Non-pigmented ciliary epithelial cell (primary cell): ENCODE measurements at places on chromosomes 1 and 21.

GRCh38 chr1:78726686-78727085, 77.1 kb downstream of the IFI44 start:
- no peak for DNase-seq

- no peak for DNase-seq
Observed at GRCh38 chr1:13967707-13968106, 267.7 kb downstream of the PRDM2 start.

- no peak for DNase-seq
Observed at GRCh38 chr1:44501047-44501890, 96.2 kb downstream of the RNF220 start.

DNA sequence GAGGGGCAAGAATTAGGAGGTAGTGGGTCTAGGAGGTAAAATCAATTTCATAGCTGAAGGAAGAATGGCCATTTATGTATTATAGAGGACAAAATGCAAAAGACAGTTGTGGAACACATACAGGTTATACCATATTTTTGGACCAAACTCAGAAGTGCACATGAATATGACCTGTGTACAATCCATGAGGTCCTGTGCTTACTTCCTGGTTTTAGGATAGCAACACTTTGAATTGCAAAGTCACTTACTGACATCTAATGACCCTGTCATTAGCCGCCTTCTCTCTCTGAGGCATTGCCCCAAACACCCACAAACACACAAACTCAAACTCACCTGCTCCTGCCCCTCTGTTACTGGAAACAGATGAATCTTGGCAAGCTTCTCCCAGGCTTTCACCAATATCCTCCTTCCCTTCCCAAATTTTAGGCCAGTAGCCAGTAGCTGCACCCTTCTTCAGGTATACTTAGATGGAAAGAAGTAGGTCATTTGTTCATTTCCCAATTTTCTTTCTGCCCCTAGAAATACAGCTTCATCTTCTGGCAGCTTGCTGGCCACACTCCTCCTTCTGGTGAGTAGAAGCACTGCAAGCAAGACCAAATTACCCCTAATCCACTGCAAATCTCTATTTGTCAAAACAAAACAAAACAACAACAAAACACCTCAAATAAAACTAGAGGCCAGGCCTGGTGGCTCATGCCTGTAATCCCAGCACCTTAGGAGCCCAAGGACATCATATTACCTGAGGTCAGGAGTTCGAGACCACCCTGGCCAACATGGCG, 13.7 kb upstream of the RPL5 start:
- DNase-seq: no peak

GRCh38 chr1:84505493-84506001, 639 bp upstream of the SPATA1 start:
- DNase-seq: no peak

DNA sequence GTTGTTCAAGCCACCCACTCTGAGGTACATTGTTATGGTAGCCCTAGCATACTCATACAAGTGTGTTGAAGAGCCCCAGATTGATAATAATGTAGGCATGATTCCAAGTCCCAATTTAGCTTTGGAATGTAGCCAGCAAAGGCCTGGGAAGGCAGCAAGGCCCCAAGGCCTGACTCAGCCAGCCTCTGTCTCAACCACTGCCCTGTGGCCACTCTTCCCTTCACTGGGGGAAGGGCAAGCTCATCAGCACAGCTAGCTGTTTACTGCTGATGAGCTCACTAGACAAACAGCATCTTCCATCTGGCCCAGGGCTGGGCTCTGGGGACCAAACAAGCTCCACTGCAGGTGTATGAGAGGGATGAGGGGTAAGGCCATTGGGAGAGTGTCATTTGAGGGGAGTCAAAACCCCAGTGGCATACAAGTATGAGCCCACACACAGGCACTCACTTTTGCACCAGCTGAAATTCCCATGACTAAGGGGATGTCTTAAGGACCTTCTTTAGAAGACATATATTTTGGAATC, 2.2 kb upstream of the IRF6 start:
- DNase-seq: peak; percentile 96

DNA sequence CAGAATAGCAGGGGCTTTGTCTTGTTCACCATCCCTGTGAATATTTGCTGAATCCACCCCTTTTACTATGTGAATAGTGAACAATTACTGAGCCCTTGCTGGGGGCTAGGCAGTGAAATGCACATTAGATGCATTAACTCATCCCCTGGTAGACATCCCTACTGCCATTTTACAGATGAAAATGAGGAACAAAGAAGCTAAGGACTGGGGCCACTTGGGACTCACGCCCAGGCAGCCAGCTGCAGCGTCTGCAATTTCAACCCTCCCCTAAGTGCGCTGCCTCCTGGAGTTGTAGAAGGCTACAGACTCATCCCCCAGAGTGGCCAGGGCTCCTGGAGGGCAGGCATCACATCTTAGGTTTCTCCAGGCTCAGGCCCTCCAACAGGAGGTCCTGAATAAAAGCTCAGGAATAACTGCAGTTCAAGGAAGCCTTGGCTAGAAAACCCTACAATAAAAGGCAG, 31.6 kb downstream of the CAPZB start:
- DNase-seq: no peak

DNA sequence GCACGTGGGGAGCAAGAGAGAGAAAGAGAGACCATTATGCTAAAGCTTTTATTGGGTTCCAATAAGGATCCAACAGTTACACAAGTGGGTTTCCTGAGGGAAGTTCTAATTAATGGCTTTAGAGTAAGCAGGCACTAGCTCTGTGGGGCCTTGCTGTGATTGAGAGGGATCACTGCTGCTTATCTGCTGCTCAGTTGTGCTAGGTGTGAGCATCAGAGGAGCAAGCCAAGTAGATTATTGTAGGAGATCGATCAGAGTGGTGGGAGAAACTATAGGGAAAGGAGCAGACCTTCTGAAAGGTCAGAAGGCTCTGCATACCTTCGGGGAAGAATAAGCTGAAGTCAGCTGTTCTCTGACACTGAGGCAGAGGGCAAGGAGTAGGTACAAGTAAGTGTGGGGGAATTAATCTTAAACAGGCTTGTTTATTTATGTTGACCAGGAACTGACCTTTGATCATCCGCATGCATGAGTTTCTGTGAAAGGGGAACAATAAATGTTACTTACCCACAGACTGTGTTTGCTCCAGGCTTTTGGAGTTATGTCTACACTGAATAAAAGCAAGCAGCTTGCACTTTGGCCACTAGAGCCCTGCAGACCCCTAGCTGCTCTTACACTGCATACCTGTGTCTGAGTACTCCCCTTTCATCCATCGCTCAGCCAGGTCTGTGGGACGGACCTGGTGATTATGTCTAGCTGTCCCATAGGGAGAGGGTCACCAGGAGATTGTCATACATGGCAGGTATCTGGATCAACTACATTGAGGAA, 89.7 kb downstream of the TNNI3K start:
- no peak for DNase-seq

DNA sequence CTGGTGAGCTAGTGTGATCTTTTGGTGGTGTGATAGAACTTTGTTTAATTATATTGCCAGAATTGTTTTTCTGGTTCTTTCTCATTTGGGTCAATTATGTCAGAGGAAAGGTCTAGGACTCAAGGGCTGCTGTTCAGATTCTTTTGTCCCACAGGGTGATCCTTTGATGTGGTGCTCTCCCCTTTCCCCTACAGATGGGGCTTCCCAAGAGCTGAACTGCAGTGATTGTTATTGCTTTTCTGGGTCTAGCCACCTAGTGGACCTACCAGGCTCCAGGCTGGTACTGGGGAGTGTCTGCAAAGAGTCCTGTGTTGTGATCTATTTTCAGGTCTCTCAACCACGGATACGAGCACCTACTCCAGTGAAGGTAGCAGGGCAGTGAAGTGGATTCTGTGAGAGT, 25.9 kb upstream of the CD84 start:
- no peak for DNase-seq

GRCh38 chr1:44688760-44689446, 14.4 kb downstream of the ARMH1 start:
- no peak for DNase-seq

- no peak for DNase-seq
Observed at GRCh38 chr1:187042538-187042937, 213.8 kb downstream of the PLA2G4A start.

- no peak for DNase-seq
Observed at GRCh38 chr21:27806281-27806680, 839.4 kb upstream of the ADAMTS5 start.

DNA sequence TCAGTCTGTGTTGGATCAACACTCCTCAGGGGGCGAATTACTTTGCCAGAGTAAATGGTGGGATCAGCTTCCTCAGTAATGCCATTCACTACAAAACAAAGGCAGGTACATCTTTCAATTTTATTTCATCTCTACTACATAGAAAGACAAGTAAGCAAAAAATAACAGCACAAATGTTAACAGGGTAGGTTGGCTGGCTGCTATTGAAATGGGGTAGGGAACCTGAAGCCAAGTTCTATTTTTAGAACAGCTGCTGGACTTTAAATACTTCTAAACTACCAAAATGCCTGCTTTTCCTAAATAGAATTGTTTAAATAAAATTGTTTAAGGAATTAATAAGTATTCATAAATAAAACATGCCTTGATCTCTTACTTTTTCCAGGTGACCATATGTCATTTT, 7.3 kb upstream of the NRAS start:
- DNase-seq: no peak

DNA sequence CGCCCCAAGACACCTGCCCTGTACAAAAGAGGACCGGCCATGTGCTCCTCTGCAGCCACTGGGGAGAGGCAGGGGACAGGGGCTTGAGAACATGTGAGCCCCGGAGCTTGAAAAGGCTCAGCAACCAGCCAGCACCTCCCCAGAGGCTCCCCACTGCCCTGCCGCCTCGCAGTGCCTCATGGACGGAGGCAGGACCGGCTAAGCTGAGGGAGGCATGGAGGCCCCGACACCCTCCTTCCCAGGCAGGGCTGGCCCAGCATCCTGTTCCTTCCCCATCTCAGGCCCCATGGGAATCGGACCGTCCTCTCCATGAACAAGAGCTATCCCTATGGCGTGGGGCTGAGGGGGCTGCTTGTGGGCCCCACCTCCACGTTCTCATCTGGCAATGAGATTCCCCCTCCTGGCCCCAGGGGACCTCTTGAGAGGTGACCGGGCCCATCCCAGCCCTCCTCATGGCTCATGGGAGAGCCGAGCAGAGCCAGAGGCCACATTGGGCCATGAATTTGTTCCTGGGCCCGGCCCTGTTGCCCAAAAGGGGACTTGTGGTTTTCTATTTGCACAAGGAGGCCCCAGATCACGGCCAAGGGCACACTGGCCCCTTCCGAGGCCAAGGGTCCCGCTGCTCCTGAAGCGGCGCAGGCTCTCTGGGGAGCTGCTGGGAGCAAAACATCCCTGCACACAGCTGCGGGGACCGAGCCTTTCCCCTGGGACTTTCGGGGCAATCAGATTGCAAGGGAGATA, 65.2 kb upstream of the ARHGEF16 start:
- DNase-seq: no peak

GRCh38 chr1:109487261-109487660, 3.6 kb downstream of the ATXN7L2 start:
- DNase-seq: no peak

DNA sequence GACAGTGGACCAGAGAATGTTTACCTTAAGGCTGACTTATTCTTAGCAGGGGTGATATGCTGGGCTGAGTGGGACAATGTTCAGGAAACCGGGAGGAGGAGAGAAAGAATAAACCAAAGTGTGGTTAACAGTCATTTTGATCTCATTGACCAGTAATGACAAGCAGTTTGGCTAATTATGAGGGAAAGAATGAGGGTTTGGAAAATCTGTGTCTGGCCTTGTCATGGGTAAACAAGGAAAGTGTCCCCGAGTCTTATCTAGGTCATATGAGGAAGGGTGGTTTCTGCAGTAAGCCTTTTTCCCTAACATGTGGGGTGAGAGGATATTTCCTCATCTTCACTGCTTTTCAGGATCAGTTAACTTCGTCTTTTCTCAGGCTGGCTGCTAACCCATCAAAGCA, 155.0 kb downstream of the TPR start:
- DNase-seq: no peak

DNA sequence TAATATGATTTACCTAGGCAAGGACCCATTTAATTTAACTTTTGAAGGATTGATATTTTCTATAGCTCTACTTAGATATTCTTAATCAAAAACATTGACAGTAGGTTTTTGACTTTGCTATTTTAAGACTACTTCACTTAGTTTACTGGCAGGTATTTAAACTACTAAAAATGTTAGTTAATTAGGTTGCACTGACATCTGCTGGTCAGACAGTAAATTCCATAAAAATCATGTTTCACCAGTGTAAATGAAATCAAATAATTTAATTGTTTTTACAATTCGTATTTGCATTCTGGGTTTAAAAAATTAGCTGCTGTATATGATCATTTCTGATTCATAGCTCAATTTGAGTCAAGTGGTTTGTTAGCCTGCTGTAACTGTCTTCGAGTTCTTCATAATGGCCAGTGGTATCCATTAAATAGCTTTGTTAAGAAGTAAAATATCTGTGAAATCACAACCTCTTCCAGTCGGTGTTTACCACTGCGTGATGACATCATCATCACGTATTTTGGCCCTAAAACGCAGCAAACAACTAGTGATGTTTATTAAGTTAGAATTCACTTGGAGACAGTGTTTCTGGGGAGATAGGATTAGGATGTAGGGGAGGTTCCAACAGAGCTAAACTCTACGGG, 26.2 kb downstream of the EXTL2 start:
- no peak for DNase-seq

GRCh38 chr1:94011709-94012595, 102.7 kb upstream of the GCLM start:
- no peak for DNase-seq

DNA sequence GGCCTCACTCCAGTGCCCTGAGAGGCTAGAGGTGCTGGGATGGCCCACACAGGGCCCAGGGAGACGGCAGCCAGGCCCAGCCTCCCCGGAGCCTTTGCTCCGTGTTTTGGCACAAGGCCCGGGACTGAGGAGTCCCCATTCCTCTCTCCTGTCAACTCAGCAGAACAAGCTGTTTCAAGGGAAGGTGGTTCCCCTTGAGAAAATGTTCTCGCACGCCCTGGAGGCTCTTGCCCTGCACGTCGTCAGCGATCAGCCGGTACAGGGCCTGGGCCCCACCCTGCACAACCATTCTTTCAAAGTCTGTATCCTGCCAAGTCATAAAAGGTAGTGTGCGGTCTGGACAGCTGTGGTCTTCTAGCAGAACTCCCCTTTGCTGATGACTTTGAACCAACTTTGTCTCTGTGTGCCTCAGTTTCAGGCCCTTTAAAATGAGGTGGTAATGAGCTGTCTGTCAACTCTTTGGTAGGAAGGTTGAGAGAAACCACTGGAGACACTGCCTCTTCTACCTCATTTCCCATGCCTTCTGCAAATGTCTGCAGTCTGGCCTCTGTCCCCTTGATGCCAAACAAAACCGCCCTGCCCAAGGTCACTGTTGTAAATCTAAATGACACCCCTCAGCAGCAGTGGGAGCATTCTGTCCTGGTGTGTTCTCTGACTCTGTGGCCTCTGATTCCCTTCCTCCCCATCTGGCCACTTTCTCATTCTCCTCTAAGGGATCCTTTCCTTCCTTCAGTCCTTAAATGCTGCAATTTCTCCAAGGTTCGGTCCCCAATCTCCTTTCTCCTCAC, 138.6 kb upstream of the JUN start:
- DNase-seq: no peak

GRCh38 chr1:154550070-154550469, 8.4 kb downstream of the UBE2Q1 start:
- no peak for DNase-seq

- no peak for DNase-seq
Observed at GRCh38 chr1:219834314-219834917, 93.9 kb downstream of the SLC30A10 start.

- no peak for DNase-seq
Observed at GRCh38 chr1:116983112-116983511, 18.4 kb upstream of the CD101 start.

GRCh38 chr1:203095061-203095690, 9.4 kb upstream of the MYOG start:
- DNase-seq: no peak

- no peak for DNase-seq
Observed at GRCh38 chr1:65027666-65028358, 61.5 kb upstream of the JAK1 start.
